Activated T-helper 17 cell treated with anti-CD3 and anti-CD28 coated beads, Interleukin-2, amount 50 U/mL, for 72 hours (primary cell): ENCODE measurements at places on chromosomes 13 and 19. TPM values are rescaled to one million over a fixed set of nuclear protein-coding genes. Genes with fewer than 3 reads are reported as not detected.
A peak's percentile ranks its signal among the peaks of the same experiment; 100 is the strongest.

GRCh38 chr13:44063881-44064280 is 184.2 kb downstream of the LACC1 start:
- no peak for ATAC-seq

The CPT1C gene
- total RNA-seq, result 0.93 TPM

The CEACAM21 gene
- total RNA-seq, result 30.7 TPM

DNA sequence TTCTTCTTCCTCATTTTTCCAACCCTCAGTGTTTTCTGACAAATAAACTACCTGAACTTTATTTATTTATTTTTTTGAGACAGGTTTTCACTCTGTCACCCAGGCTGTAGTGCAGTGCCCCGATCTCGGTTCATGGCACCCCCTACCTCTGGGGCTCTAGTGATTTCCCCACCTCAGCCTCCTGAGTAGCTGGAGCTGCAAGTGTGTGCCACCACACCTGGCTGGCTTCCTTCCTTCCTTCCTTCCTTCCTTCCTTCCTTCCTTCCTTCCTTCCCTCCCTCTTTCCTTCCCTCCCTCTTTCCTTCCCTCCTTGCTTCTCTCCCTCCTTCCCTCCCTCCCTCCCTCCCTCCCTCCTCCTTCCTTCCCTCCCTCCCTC is 32.3 kb downstream of the KCTD4 start:
- no peak for ATAC-seq

- peak; percentile 96 for ATAC-seq
Observed at GRCh38 chr13:113959198-113959597, 14.7 kb downstream of the C13orf46 start.

DNA sequence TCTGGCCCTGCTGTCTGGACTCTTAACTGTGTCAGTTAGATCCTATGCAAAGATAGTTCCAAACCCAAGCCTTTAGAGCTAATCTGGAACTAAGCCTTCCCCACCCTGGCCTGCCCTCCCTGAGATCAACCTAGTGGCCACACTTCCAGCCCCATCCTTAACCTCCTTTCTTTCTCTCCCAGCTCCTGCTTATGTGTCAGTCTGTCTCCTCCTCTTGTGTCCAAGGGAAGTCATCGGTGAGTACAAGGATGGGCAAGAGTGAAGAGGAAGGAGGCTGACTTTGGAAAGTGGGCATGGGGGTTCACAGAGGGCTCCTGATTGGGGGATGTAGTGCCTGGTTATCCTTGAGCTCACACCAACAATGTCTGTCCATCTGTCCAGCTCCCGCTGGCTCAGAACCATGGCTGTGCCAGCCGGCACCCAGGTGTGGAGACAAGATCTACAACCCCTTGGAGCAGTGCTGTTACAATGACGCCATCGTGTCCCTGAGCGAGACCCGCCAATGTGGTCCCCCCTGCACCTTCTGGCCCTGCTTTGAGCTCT is 12.3 kb downstream of the IGFL2 start:
- no peak for ATAC-seq

- no peak for ATAC-seq
Observed at GRCh38 chr13:26022538-26023292, 29.1 kb downstream of the SHISA2 start.

The GPR4 gene
- not detected for total RNA-seq

The ZNF681 gene
- 2.3 TPM for total RNA-seq

The ZNF846 gene
- total RNA-seq, result 3.8 TPM

The CARS2 gene
- 93.4 TPM for total RNA-seq

- peak; percentile 93 for ATAC-seq
Observed at GRCh38 chr19:3125900-3126524, 9.8 kb upstream of the GNA15 start.

GRCh38 chr13:41085961-41086585 is 24.8 kb downstream of the WBP4 start:
- ATAC-seq, result no peak

The ZNF792 gene
- 7.9 TPM for total RNA-seq

The CCDC194 gene
- total RNA-seq, result 1.8 TPM

- ATAC-seq, result no peak
Observed at GRCh38 chr13:110651726-110652230, 36.4 kb downstream of the NAXD start.

DNA sequence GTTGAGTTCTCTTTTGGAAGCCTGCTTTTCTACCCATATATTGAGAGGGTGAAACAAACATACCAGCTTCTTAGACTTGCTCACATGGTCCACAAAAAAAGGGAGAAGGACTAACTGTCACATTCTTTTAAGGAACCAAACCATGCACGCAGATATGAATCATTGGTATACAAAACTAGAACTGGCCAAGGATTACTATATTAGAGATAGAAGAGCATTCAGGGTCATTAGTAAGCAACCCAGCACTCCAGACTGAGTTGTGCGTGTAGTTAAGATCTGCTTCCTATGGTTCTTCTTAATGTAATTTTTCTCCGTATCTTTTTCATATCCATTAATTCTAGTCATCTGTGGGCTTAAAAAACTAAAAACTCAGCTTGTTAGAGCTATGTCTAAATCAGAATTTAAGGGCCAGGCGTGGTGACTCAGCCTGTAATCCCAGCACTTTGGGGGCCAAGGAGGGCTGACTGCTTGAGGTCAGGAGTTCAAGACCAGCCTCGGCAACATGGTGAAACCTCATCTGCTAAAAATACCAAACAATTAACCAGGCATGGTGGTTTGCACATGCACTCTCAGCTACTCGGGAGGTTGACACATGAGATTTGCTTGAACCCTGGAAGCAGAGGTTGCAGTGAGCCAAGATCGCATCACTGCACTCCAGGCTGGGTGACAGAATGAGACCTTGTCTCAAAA is 19.6 kb downstream of the ALG5 start:
- no peak for ATAC-seq
